ENCODE measurements at places on chromosomes 1 and 21. TPM values are rescaled to one million over a fixed set of nuclear protein-coding genes. Genes with fewer than 3 reads are reported as not detected.

- DNase-seq = no peak
- no peaks in the 10 kb centered on the region for H3K27me3 ChIP-seq
- no peak overlapping the region for H3K4me3 ChIP-seq
- H3K27ac ChIP-seq = no peak overlapping the region
Observed at GRCh38 chr1:228391411-228392020, 15.1 kb downstream of the TRIM11 start.

Gene OR2T3
- total RNA-seq = not detected

Gene SPRR2G
- total RNA-seq = not detected

Gene DRAXIN
- total RNA-seq = 10.9 TPM

Gene TNN
- total RNA-seq = not detected

Data from natural killer cell (primary cell).